ENCODE measurements at places on chromosomes 1 and 21.

- DNase-seq: no peak
Measured at GRCh38 chr1:25137521-25138395, 94.5 kb downstream of the SYF2 start.

DNA sequence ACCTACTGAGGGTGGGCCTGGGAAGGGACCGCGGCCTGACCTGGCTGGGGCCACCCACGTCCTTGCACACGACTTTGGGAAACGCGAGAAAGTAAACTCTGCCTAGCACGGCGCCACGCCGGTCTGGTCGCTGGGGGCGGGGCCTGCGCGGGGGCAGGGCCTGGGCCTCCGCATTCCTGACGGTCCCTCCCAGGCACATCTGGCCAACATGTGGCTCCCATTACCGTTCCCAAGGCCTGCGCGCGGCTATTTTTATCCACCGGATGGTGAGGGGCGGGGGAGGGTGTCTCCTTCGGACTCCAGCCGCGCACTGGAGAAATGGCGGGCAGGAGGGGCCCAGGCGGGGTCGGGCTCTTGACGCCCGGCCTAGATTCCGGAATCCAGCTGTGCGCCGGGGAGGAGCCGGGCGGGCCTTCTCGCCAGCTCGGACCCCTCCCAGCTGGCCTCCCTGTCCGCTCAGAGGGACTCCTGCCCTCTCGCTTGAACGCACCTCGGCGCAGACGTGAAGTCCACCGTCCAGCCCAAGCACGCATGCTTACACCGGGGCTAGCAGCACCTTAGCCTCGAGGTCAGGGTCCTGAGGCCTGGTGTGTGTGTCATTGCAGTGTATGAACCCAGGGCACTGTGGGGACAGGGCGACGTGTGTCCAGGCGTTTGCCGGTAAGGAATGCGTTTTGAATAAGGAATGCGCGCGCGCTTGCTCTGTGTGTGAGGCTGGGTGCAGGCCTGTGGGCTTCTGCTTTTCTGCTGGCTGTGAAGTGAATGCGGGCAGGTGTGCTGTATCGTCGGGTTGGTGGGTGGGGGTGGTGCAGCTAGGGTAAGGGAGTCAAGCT lies 2.1 kb downstream of the EVA1B start:
- DNase-seq: peak; percentile 97

GRCh38 chr1:1330366-1331067 lies 563 bp upstream of the TAS1R3 start:
- DNase-seq: no peak

- DNase-seq: no peak
Measured at GRCh38 chr1:21082073-21082472, 94.6 kb downstream of the EIF4G3 start.

DNA sequence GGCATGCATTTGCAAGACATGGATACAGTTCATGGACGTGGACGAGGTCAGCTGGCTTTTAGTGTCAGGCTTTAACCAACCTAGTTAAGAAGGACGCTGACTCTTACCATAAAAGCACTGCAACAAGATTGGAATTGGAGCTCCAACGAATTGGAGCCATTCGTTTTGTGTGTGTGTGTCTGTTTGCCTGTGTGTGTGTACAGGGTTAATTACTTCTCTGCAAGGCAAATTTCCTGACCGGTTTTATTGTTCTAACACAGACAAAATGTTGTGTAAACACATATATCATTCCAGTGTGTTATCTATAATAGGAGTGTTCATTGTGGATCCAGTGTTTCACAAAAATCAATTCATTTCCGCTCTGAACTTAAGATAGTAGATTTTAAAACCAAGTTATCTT lies 7.9 kb downstream of the ITSN1 start:
- DNase-seq: no peak

- DNase-seq: peak; percentile 26
Measured at GRCh38 chr1:98660940-98661543, 479 bp upstream of the SNX7 start.

DNA sequence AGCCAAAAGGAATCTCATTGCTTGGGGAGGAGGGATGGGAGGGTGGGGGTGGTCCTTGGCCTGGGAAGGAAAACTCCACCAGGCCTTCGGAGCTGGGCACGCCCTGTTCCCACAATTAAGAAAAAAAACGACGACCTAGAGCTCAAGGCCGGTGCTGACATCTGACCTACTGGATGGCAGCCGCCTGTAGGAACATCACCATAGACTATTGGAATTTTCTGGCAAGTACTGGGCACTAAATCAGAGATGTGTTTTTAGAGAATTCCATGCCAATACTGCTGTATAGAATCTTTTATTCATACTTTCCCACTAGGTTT lies 729 bp downstream of the NADK start:
- peak; percentile 76 for DNase-seq

All from cardiac fibroblast (primary cell).